ENCODE measurements at places on chromosomes 11 and 22. TPM values are rescaled to one million over a fixed set of nuclear protein-coding genes. Genes with fewer than 3 reads are reported as not detected.

The IL17RA gene
- total RNA-seq: 9.5 TPM

The DEUP1 gene
- not detected for total RNA-seq

The DBX1 gene
- not detected for total RNA-seq

The NAALAD2 gene
- 0.76 TPM for total RNA-seq

The MMP27 gene
- total RNA-seq: 0.19 TPM

The SCN3B gene
- 0.06 TPM for total RNA-seq

The PDGFD gene
- total RNA-seq: 0.66 TPM

The OR10D3 gene
- total RNA-seq: not detected

The OR51B5 gene
- not detected for total RNA-seq

The TMEM126A gene
- total RNA-seq: 24.3 TPM

The IFTAP gene
- 20.9 TPM for total RNA-seq

The CARNS1 gene
- 0.09 TPM for total RNA-seq

The BTBD18 gene
- total RNA-seq: not detected

The EMID1 gene
- 0.50 TPM for total RNA-seq

The GPR83 gene
- not detected for total RNA-seq

The CSF2RB gene
- total RNA-seq: 6.1 TPM

Measured in esophagus squamous epithelium (tissue), 5 donors.